ENCODE measurements at places on chromosomes 3 and 15. TPM values are rescaled to one million over a fixed set of nuclear protein-coding genes. Genes with fewer than 3 reads are reported as not detected.

The PAQR5 gene
- total RNA-seq, result not detected

The ZKSCAN7 gene
- 1.2 TPM for total RNA-seq

The CCDC54 gene
- total RNA-seq, result not detected

The ALCAM gene
- 21.4 TPM for total RNA-seq

The SPINK8 gene
- total RNA-seq, result not detected

The SLC51B gene
- not detected for total RNA-seq

The ST3GAL6 gene
- 24.8 TPM for total RNA-seq

The RMDN3 gene
- 28.6 TPM for total RNA-seq

The ZIC4 gene
- not detected for total RNA-seq

The GOLGA6L4 gene
- total RNA-seq, result 0.99 TPM

The ADCY5 gene
- total RNA-seq, result under 0.01 TPM

The REC114 gene
- total RNA-seq, result not detected

Data from lung microvascular endothelial cell (primary cell).